Pulmonary artery endothelial cell (primary cell): ENCODE measurements at places on chromosomes 12 and 14. TPM values are rescaled to one million over a fixed set of nuclear protein-coding genes. Genes with fewer than 3 reads are reported as not detected.
A peak's percentile ranks its signal among the peaks of the same experiment; 100 is the strongest.

GRCh38 chr12:3872800-3873636, at the start of gene PARP11:
TSS of gene PARP11 (minus strand) at chr12:3873399. CDS start at chr12:3873229, 170 bp downstream.
- peak; percentile 89 for DNase-seq

- no peak for DNase-seq
Measured at GRCh38 chr14:99966912-99967311, 98.3 kb upstream of the EVL start.

DNA sequence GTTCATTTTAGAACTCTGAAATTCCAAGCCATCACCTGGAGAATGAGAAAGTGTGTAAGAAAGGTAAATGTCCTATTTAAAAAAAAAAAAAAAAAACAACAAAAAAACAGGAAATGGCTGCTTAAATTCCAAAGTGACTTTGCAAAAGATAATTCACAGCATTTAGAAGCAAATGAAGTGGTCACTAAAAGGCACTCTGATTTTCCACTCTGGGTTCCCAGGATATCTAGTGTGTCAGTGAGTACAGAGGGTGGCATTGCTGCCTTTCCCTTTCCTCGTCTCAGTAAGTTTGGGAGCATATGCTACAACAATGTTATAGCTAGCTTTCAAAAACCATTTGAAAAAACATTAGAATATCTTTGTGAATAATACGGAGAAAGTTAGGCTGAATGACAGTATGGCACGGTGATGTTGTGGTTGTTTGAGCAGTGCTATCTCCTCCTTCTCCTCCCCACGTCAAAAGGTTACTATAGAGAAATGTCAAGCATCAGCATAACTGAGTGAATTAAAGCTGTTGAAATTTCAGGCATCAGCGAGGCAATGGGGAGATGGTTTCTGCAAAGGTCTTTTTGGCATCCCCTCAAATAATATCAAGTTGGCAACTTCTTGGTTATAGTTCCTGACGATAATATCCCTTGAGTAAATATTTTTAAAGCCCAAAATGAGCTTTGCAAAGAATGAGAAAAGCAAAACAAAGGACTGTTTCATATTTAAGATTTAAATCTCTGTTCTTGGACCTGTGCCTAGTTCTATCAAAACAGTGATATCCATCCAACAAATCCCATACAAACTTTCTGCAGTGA, 164.5 kb upstream of the E2F7 start:
- peak; percentile 15 for DNase-seq

DNA sequence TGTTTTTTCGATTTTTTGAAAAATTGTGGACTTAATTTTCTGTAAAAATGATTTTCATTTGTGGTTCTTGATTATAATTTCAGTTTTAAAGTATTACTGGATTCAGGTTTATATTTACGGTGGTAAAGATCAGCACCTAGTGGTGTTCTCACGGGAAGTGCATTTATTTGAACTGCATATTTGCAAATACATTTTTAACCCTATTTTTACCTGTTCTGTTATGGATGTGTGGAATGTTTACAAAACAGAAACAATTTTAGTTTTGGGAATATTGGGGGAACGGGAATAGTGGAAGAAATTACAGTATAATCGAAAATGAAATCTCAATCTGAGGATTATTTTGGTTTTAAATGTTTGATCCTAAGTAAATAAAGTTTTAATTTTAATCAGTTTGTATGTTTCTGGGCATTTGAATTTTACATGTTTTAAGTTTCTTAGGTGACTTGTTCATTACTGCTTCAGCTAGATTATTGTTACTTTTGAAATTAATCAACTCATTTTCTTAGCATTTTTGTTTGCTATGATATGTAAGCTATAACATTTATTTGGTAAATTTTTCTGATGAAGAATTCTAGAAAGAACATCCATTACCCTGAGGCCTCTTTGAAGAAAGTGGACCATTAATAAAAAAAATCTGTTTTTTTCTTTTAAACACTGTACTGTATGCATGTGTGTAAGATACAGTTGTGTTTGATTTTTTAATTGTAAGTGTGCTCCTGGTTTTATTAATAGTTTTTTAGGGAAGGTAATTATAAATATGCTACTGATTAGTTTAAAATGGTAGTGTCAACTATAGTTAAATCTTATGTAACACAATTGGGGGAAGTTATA, 942 bp downstream of the ATF7IP start:
- DNase-seq = no peak

DNA sequence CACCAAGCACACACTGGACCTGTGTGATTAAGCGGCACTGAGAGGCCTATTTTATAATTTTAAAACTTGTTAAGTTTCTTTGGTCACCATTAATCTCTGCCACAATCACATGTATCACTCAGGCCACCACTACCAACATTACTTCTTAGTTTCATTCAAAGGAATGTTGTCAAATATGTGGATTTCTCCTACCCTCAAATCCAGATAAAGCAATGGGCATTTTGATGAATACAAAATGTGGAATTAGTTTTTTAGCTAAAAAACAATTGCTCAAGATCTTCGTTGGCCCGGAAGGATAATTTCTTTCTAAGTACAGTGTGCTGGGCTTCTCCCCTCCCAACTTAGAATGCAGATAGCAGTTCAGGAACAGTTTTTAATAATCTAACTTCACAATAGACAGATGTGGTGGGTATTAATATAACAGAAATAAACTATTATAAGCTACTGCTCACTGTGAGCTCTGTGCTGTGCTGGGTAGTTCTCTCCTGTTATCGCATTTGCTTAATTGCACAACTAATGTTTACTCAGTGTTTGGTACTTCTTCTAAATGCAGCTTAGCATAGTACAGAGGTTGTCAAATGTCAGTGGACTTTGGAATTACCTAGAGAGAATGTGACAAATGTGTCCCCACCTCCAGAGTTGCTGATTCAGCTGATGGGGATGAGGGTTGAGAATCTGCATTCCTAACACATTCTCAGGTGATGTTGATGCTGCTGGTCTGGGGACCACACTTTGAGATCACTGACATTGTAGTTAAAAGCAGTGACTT, 266.7 kb upstream of the AMIGO2 start:
- DNase-seq = no peak

The SYNDIG1L gene
- not detected in 2 replicates for total RNA-seq
